Gastrocnemius medialis (tissue), 4 donors: ENCODE measurements at places on chromosomes 2 and 18. TPM values are rescaled to one million over a fixed set of nuclear protein-coding genes. Genes with fewer than 3 reads are reported as not detected.

GRCh38 chr18:12278741-12279682 lies 24.9 kb downstream of the CIDEA start:
- no peaks in the 10 kb centered on the region for H3K36me3 ChIP-seq
- H3K27ac ChIP-seq = peak overlapping the region; percentile 80
- peak; percentile 65 for DNase-seq
- no peaks in the 10 kb centered on the region for H3K27me3 ChIP-seq
- peak overlapping the region; percentile 44 for H3K4me3 ChIP-seq

Gene BOLA3
- 79.0 TPM for total RNA-seq

GRCh38 chr18:51391731-51392130 lies 194.2 kb upstream of the MEX3C start:
- no peaks in the 10 kb centered on the region for H3K4me1 ChIP-seq
- no peak overlapping the region for H3K4me3 ChIP-seq
- H3K27ac ChIP-seq = no peak overlapping the region
- no peak for DNase-seq
- no peaks in the 10 kb centered on the region for H3K36me3 ChIP-seq

DNA sequence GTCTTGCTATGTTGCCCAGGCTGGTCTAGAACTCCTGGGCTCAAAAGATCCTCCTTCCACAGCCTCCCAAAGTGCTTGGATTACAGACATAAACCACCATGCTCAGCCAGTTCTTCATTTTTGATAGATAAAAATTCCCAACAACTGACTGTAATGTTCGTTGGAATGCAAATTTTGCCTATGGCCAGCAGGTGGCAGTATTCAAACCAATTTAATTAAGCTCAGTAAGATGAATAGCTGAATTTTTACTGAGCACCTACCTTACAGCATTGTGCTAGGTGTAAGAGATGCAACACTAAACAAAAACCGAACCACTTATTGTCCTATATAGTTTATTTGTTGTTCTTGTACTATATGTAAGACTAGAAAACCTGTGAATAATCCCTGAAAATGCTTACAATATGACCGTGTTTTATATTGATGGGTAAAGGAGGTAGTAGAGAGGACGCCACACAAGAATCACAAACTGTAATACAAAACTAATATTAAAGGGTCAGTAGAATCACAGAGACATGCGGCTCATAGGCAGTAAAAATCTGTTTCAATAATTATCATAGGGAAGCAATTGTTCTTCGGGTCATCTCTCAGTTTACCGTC lies 8.2 kb upstream of the TMEM182 start:
- H3K27ac ChIP-seq = no peak overlapping the region
- no peaks in the 10 kb centered on the region for H3K36me3 ChIP-seq
- H3K4me3 ChIP-seq = no peak overlapping the region
- H3K4me1 ChIP-seq = peaks cover 19% of the 10 kb centered on the region
- DNase-seq = no peak

- H3K36me3 ChIP-seq = no peaks in the 10 kb centered on the region
- no peaks in the 10 kb centered on the region for H3K27me3 ChIP-seq
- peaks cover 10% of the 10 kb centered on the region for H3K4me1 ChIP-seq
Measured at GRCh38 chr2:203574824-203575223, 39.7 kb upstream of the RAPH1 start.

- H3K27ac ChIP-seq = no peak overlapping the region
- H3K4me1 ChIP-seq = no peaks in the 10 kb centered on the region
- H3K27me3 ChIP-seq = peaks cover 18% of the 10 kb centered on the region
Measured at GRCh38 chr2:162840598-162841246, 2.2 kb upstream of the KCNH7 start.

Gene SDC1
- 1.2 TPM for total RNA-seq

DNA sequence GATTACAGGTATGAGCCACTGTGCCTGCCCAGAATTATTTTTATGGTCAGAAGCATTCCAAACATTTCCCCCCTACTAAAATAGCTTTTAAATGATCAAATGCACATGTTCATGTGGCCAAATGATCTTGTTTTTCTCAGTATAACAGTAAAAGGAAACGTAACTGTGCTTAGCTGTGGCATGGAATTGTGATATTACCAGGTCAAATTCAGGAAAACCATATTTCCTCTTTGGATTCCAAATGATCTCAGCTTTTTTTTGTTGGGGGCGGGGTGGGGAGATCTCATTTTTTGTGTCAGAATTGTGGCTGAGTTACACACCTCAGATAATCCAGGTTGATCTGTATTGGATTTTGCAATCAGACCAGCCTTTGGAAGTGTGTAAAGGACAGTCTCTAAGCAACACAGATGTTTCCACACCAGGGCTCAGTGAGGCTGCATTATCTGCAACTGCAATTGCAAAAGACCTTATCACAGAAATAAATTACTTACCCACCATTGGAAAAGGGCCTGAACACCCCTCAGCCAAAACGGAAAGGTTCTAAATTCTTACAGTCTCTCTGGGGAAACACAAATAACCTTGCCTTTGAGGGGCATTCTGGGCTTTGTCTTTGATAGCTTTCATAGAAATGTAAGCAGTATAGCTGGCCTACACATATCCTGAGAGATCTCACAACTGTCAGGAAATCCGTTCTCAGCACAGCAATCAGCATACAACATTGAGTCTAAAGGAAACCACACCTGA lies 8.4 kb downstream of the CASP10 start:
- H3K27ac ChIP-seq = peak overlapping the region; percentile 55
- no peak overlapping the region for H3K4me3 ChIP-seq
- no peaks in the 10 kb centered on the region for H3K27me3 ChIP-seq

DNA sequence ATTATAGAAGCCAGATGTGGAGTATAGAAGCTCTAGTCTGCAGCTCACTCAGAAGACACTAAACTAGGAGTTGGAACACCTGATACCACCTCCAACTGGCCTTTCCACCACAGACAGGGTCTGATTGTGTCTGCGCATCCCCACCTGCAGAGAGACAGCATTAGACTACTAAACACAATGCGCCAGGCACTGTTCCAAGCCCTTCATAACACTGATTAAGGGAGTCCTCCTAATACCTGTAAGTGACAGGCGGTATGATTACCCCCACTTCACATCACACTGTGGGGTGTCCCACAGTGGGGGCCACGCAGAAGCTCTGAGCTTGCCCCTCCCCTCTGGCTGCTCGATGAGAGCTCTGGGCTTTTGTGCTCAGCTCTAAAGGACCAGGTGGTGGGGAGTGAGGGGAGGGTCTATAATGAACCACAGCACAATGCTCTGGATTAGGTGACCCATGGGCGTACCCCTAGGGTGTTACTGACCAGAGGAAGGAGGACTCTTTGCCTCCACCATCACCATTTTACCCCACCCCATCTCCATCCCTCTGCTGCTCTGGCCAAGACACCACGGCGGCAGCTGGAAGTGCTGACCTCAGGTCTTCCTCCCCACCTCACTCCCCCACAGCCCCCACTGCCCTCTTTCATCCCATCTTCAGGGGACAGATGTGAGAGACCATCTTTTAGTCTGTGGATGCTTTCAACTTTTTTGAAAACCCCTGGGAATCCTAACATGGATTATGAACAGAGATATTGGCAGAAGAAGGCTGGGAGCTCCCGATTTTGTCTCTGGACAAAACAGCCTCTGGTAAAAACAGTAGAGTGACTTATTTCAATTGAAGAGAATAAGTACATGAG lies 145.1 kb downstream of the GFPT1 start:
- no peak for DNase-seq
- H3K27me3 ChIP-seq = no peaks in the 10 kb centered on the region
- no peak overlapping the region for H3K4me3 ChIP-seq
- H3K27ac ChIP-seq = no peak overlapping the region
- H3K4me1 ChIP-seq = no peaks in the 10 kb centered on the region
- no peaks in the 10 kb centered on the region for H3K36me3 ChIP-seq

- no peaks in the 10 kb centered on the region for H3K4me1 ChIP-seq
- no peaks in the 10 kb centered on the region for H3K27me3 ChIP-seq
- no peak for DNase-seq
- H3K36me3 ChIP-seq = no peaks in the 10 kb centered on the region
Measured at GRCh38 chr2:116585669-116586327, 1228.7 kb upstream of the DDX18 start.

- H3K36me3 ChIP-seq = no peaks in the 10 kb centered on the region
- no peak for DNase-seq
- H3K27ac ChIP-seq = no peak overlapping the region
Measured at GRCh38 chr2:200486529-200486928, 23.3 kb downstream of the KCTD18 start.

Gene HSPE1
- 43.2 TPM for total RNA-seq

GRCh38 chr18:475202-476031 lies 25.1 kb downstream of the COLEC12 start:
- H3K4me1 ChIP-seq = no peaks in the 10 kb centered on the region
- H3K4me3 ChIP-seq = no peak overlapping the region
- DNase-seq = no peak
- no peaks in the 10 kb centered on the region for H3K36me3 ChIP-seq

DNA sequence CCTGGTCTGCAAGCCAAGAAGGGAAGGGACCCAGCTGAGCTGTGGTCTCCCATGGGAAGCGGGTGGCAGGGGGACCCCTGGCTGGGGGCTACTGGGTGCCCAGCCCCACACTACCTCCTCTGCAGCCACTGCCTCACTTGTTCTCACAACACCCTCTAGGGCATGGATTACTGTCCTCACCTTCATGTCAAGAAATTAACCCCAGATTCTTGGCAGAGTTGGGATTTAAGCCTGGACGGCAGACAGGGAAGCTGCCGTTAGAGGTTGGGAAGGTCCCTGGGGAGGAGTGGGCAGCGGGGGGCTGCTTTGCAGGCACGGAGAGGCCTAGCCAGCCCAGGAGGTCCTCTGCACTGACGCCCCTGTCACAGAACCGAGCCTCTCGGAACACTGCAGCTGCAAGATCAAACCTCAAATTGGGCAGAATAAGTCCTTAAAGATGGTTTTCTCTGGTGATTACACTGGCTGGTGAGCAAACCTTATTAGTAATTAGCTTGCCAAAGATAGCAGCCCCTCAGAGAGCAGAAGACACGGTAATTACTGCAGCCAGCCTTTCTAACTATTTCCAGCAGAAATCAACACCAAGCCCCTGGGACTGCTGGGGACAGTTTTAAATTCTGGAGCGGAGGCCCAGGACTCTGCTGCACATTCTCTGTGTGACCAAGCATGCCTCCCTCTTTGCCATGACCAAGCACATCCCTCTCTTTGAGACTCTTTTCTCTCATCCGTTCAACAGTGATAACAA lies 35.9 kb downstream of the KCNF1 start:
- no peak overlapping the region for H3K4me3 ChIP-seq
- no peaks in the 10 kb centered on the region for H3K36me3 ChIP-seq
- no peak overlapping the region for H3K27ac ChIP-seq
- H3K27me3 ChIP-seq = no peaks in the 10 kb centered on the region
- H3K4me1 ChIP-seq = no peaks in the 10 kb centered on the region
- no peak for DNase-seq

DNA sequence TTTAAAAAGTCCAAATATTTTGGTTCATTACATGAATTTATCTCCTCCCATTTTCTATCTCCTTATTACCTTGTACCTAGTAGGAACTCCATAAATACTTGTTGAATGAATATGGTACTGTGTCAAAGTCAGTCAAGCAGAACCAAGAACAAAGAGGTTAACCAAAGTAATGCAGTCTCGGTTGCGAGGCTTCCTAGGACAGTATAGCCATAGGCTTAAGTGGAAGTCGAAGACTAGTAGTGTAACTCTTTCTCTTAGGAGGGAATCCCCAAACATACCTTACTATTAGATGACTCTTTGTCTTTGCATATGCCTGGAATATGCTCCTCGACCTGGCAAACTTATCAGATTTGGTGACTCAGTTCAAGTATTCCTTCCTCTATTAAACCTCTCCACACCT lies 4.8 kb downstream of the LIPT1 start:
- H3K4me3 ChIP-seq = no peak overlapping the region
- H3K36me3 ChIP-seq = peaks cover 14% of the 10 kb centered on the region
- H3K4me1 ChIP-seq = peaks cover 9% of the 10 kb centered on the region
- no peaks in the 10 kb centered on the region for H3K27me3 ChIP-seq
